ENCODE measurements at places on chromosomes 2 and 18.

- no peak for DNase-seq
These were observed 42.8 kb downstream of the NRP2 start for GRCh38 chr2:205725059-205725458.

DNA sequence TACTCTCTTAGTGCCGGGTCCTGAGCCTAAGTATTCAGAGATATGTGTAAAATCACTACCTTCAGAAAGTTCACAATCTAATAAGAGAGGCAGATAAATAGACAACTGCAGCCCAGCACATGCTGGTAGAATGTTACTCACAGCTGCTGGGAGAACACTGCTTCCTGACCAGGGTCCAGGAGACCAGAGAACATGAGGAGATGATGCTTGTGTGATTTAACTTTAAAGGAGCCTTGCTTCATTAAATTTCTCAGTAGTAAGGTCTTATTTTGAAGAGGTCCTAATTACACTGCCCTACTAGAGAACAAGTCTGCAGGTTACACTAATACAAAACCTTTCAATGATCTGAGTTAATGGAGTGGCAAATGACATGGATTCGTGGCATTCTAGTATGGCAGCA is 209.9 kb upstream of the TRIB2 start:
- DNase-seq: no peak

DNA sequence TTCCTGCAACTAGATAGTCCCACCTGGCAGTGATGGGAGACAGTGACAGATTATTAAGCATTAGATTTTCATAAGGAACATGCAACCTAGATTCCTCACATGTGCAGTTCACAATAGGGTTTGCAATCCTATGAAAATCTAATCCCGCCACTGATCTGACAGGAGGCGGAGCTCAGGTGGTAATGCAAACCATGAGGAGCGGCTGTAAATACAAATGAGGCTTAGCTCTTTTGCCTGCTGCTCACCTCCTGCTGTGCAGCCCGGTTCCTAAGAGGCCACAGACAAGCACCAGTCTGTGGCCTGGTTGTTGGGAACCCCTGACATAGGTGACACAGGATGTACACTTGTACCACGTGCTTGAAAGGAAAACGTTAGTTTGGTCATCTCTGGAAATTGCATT is 41.6 kb downstream of the CDH19 start:
- no peak for DNase-seq

- DNase-seq: no peak
These were observed 81.3 kb downstream of the ROCK2 start for GRCh38 chr2:11263177-11263576.

- DNase-seq: no peak
These were observed at the start of gene ERBB4 for GRCh38 chr2:212538305-212539071. Gene ERBB4 (minus strand): TSS chr2:212538802. CDS start chr2:212538530, 272 bp downstream.

DNA sequence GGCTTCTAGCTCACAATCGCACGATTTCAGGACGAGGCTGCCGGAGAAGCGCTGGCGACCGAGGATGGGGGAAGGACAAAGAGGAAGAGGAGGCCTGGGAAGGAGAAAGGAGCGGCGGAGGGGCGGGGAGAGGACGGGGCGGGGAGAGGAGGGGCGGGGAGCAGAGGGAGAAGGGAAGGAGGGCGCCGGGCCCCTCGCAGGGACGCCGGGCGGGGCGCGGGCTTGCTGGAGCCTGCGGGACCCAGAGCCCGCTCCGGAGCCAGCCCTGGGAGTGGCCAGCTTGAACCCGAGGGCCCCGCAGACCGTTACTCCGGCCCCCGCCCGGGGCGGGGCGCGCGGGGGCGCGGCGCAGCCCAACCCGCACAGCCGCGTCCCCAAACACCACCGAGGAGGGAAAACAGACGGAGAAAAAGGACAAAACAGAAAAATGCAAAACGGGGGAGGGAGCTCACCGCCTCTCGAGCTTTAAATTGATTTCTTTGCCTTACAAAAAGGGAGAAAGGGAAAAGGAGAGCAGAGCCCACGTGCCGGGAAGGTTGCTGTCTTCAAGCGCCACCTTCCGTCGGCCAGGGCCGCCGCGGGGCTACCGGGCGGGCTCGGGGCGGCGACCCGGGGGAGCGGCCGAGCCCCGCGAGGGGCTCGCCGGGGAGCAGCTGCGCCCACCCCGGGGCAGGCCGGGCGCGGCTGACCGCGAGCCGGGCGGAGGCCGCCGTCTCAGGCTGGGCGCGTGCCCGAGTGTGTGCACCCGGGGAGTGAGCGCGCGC is 781 bp upstream of the SOX11 start:
- no peak for DNase-seq

- no peak for DNase-seq
These were observed 60.2 kb downstream of the RALBP1 start for GRCh38 chr18:9535430-9535991.

- DNase-seq: no peak
These were observed 130.9 kb downstream of the ANTXR1 start for GRCh38 chr2:69143748-69144360.

DNA sequence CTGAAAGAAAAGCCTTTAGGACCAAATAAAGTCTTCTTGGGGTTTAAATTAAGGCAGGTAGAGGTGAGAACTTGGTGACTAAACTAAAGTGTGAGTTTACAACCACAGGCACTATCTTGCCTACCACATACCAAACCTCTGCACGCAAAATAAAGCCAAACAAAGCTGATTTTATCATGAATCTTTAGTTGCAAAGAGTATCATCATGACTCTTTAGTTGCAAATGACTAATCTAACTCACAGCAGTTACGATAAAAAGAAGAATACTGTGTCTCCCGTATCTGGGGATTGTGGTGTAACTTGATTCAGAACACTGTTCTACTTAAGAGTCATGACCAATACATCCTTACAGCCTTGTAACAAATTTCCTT is 11.2 kb downstream of the CFAP210 start:
- DNase-seq: no peak

- no peak for DNase-seq
These were observed 56.5 kb downstream of the MYO5B start for GRCh38 chr18:50138181-50139064.

- DNase-seq: no peak
These were observed 114.9 kb downstream of the PMS1 start for GRCh38 chr2:189899101-189899500.

DNA sequence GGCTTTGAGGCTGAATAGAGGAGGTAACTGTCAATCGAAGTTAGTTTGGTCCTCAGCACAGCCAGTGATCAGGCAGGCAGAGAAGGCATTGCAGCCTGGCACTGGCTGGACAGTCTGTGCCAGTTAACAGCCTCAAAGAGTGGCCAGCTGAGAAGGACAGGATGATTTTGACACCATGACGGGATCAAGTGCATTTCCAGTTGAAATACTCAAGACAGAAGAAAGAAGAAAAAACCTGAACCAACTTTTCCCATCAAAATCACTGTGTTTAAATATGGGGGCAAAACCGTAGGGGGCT is 96.7 kb upstream of the ZCCHC2 start:
- no peak for DNase-seq

GRCh38 chr2:74947703-74948102 is 10.7 kb upstream of the POLE4 start:
- no peak for DNase-seq

GRCh38 chr2:62939735-62940491 is 110.7 kb upstream of the OTX1 start:
- no peak for DNase-seq

- DNase-seq: no peak
These were observed 1118.7 kb downstream of the SUCLG1 start for GRCh38 chr2:83340424-83340823.

DNA sequence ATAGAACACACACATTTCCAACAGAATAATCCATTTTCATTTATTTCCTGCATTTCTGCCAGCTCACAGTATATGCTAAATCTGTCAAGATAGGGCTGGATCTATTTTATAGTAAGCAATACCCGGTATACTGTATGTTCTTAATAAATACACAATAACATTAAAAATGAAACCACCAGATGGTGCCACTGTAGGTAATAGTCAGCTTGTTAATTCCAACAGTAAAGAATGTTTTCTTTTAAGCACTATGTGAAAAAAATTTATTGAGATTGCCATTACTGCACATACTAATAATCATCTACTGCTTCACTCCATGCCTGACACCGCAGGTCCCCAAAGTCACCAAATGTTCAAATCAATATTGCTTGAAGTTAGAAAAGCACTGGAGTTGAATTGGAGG is 131.5 kb upstream of the PGAP1 start:
- no peak for DNase-seq

- no peak for DNase-seq
These were observed 8.6 kb upstream of the PDIA6 start for GRCh38 chr2:10820978-10821695.

GRCh38 chr2:197672371-197672893 is 3.0 kb downstream of the RFTN2 start:
- no peak for DNase-seq

DNA sequence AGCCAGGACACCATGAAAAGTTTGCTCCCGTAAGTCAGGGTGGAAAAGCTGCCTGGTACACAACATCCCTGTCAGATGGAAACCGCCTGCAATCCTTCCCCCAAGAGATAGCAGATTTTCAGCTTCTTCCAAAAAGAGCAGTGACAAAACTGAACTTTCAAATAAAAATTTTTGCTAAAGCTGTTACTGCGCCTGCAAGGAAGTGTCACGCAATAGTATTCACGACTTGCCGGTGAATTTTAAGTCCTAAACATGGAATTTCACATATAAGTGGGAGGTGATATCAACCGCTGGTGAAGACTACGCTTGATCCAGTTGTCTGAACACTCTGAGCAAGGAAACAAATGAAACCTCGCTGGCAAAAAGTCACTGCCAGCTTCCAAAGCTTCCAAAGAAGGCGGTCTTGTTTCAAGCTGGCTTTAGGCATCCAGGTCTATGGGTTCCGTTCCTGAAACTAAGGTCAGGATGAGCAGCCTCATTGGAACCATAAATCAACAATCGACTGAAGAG is 2.8 kb downstream of the COL6A3 start:
- DNase-seq: no peak

DNA sequence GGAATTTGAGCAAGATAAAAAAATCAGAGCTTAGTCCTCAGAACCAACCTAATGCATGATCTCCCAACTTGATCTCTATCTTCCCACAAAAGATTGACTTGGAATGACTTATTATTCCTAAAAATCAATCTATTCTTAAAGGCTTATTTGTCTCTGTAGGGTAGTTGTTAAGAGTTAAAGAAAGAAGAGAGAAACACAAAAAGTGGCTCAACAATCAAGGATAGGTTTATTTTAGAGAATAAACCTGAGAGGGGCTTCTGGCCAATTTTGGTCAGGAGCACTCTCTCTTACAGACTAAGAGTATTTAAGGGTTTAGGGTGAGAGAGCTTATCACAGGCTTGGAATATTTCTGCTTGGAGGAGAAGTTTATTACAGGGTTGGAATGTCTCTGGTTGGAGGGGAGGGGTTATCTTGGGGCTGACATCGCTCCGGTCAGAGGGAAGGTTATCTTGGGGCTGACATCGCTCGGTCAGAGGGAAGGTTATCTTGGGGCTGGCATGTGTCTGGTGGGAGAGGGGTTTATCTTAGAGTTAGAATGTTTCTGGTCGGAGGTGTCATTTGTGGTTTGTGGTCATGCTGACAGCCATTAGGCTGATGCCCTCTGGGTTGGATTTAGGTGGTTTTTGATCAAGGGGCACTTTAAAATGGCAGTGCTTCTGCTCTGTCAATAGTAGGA is 2.4 kb upstream of the MFF start:
- DNase-seq: no peak

DNA sequence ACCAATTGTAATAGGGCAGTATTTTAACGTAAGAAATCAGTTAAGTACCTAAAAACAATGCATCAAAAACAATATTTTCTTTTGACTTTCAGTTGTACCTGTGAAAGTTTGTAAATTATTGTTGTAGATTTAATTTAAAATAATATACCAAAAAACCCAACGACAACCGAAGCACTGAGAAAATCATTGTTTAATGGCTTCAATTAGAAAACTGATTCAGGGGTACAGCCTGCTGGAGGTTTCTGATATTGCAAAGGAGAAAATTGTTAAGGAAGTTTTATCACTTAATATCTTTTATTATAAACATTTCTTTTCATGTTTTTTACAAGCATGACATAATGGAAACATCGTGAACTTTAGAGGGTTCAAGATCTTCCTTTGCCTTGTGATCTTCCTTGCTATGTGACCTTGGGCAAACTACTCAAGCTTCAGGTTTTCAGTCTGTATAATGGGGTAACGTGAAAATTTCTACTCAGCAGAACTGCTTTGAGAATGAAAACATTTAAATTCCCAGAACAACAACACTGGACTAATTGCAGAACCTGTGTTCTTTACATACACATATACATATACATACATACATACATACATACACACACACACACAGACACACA is 76.3 kb upstream of the GLS start:
- DNase-seq: no peak

- no peak for DNase-seq
These were observed 40.4 kb upstream of the RBM44 start for GRCh38 chr2:237758185-237758584.

DNA sequence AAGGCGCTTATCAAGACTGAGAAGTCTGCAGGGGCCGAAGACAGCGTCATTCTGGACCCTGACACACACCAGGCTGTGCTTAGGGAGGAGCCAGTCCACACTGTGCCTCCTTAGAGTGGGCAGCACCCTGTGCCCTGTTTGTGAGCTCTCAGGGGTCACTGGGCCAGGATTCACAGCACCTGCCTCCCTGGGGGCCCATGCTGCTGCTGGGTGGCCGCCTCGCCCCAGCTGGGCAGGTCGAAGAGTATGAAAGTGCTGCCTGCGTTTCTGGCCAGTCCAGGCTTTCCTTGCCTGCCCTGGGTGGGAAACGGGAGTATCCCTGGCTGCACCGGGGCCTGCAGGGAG is 15.4 kb upstream of the GPR55 start:
- no peak for DNase-seq

- DNase-seq: no peak
These were observed 42.4 kb downstream of the CACNB4 start for GRCh38 chr2:152056418-152056817.

DNA sequence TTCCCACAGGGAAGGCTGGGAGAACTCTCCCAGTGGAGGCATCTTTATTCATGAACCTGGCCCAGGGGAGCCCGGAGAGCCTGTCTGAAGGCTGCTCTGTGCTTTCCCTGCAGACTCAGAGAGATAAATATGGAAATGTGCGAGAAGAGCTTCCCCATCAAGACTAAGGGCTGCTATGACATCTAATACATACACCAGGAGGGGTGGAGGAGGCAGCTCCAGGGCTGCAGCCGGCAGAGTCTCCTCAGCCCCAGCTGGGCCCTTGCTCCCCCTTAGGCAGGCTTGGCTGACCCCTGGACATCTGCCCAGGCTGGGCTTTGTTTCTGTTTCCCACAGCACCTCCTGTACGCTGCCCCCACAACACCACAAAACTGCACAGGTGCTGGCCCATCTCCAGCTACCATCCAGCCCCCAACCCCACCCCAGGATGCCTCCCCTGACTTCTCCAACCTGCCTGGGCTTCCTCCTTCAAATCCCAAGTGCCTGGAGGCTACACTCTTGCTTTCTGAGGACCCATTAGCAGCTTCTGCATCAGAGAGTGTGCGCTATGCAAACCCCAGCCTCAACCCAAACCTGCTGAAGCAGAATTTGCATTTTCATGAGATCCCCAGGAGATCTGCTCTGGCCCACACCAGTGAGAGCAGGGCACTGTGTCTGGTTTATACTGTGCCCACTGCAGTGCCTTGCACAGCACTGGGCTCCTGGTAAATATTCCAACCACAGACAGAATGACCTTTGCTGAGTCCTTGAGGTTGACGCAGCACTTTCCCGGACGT is 96.8 kb downstream of the VSNL1 start:
- no peak for DNase-seq

Data from effector CD4-positive, alpha-beta T cell (primary cell).